ENCODE measurements at places on chromosomes 7 and 10.

DNA sequence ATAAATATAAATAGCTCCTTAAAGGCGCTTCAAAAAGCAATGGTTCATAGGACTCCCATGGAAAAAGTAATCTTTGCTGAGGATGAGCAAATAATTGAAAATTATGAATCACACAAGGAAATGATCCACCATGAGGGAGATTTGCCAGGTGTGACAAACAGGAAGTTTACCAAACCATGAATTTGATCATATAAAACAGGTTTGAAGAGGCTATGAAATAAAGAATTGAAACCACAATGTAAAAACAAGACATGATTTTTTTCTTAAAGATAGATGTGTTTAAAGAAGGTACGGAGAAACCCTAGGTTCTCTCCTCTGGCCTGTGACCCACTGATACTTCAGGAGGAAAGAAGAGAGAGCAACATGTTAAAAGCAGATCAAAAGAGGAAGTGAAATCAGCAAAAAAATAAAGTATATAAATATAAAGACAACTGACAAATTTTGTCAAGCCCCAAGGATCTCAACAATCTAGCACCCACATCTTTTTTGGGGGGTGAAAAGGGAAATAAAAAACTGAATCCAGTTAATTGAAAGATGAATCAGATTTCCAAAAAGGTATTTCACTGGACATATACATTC is 111.3 kb upstream of the ASAH2 start:
- peak; percentile 44 for DNase-seq

DNA sequence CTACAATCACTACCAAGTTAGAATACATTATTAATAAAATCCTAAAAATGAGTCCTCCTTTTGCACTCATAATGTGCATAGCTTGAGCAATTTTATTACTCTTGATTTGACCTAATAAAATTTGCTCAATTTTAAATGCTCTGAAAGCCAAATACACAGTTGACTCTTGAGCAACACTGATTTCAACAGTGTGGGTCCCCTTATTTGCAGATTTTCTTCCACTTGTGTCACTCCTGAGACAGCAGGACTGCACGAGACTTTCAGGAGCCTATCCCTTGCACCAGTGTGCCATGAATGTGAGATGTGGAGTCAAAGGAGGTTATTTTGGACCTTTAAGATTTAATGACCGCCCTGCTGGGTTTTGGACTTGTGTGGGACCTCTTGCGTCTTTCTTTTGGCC is 23.2 kb downstream of the RNF216 start:
- DNase-seq = no peak

DNA sequence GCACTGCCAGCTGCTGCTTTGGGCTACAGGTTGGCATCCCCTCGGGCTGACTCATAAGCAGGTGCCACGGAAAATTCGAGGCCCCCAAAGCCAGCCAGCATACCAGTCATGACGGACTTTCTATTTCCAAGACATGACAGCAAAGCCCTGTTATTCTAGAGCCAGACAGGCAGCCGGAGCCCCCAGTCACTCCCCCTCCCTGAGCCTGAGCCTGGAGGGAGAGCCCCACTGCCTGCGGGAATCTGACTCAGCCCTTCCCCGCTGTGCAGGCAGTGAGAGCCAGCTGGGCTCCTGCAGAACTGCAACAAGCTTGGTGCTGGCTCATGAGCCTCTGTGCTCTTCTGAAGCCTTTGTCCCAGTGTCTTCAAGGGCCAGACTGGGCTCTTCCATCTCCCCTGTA is 15.8 kb downstream of the BTBD16 start:
- DNase-seq = no peak

GRCh38 chr7:115293628-115294240 is 371.8 kb downstream of the MDFIC start:
- no peak for DNase-seq

GRCh38 chr7:2440608-2441245 is 35.5 kb downstream of the GRIFIN start:
- DNase-seq = no peak

GRCh38 chr7:148927123-148928045 is 43.3 kb upstream of the EZH2 start:
- no peak for DNase-seq

DNA sequence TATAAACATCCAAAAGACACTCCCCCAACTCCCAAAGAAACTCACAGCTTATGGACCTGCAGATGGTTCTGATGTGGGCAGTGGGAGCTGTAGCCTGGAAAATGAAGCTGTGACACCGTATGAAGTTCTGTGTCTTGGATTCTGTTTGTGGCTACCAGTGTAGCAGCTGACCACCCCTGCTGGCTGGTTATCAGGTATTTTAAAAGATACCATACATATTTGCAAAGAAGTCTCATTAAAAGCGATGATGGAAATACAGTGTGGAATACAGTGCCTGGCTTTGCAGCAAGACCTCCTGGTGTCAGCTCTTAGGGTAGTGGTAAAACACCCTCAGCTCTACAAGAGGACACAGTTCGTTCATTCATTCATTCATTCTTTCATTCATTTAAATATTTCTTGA is 194.3 kb upstream of the PRKCQ start:
- no peak for DNase-seq

- DNase-seq = peak; percentile 35
Measured at GRCh38 chr7:455110-455928, 64.3 kb downstream of the PDGFA start.

- no peak for DNase-seq
Measured at GRCh38 chr7:3194501-3195141, 106.4 kb upstream of the SDK1 start.

DNA sequence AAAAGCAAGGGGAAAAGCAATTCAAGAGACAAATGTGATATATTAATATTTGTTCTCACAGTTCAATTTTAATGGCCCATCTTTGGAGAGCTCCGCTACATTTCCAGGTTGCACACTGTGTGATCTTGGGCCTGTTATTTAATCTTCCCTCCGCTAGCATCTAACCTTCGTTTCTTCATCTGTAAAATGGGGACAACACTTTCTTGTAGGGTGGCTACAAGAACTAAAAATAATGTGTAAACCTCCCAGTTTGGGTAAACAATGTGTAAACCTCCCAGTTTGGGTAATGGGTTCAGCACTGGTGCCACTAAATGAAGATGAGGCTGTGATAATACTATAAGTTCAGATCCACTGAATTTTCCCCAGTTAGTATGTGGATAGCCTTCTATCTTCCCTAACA is 99.5 kb downstream of the CDK6 start:
- DNase-seq = no peak

DNA sequence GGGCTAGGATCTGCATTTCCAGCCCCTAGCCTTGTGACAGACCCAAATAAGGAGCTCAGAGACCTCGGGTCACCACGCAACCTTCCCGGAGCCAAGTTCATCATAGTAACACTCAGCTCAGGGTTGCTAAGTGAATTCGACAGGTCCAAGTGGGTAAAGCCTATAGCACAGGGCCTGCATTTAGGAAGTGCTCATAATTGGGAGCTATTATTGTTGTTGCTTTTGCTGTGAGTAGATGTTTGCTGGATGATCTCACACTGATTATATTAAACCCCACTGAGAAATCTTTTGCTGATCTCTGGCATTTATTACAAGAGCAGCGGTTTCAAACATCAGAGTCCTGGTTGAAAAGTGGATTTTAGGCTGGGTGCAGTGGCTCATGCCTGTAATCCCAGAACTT is 20.3 kb upstream of the SAR1A start:
- no peak for DNase-seq

GRCh38 chr7:70920876-70921275 is 211.1 kb upstream of the GALNT17 start:
- DNase-seq = no peak

DNA sequence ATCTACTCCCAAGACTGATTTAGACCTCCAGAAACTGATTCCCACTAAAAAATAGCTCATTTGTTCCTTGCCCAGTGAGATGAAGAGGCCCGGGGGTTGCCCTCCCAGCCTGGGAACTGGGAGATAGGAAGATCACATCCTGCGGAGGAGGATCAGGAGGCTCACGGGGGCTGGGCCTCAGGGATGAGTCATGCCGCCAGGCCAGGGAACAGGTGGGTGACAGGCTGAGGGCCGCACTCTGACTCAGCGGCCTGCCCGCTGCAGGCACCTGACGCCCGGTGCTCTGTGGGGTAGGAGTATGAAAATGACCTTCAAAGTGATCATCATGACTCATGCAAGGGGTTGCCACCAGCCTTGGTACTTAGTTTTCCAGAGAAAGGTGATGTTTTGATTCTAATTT is 104.5 kb upstream of the ZPBP start:
- no peak for DNase-seq

DNA sequence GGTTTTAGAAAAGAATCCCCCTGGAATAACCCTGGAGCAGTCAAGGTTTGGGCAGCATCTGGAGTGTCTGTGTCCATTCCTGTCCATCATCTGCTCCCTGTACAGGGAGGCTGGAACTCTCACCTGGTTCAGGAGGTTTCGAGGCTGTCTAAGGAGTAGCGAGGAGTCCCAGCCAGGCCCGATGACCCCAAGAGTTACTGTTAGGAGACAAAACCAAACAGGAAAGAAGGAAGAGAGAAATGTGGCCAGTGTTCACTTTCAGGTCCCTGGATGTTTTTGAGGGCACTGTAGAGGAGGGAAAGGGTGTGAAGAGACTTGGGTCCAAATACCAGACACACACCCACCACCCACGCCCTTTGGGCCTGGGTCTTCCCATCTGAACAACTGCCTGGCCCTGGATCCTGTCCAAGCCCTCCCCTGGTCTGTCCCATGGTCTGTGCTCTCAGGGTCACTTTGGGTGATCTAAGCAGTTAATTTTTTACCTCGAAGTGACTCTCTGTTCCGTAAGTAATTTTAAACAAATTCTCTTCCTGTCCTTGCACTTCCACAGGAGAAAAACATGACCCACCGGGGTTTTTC is 117.1 kb downstream of the ZMIZ1 start:
- DNase-seq = no peak

- no peak for DNase-seq
Measured at GRCh38 chr7:23234569-23235296, 11.8 kb upstream of the GPNMB start.

DNA sequence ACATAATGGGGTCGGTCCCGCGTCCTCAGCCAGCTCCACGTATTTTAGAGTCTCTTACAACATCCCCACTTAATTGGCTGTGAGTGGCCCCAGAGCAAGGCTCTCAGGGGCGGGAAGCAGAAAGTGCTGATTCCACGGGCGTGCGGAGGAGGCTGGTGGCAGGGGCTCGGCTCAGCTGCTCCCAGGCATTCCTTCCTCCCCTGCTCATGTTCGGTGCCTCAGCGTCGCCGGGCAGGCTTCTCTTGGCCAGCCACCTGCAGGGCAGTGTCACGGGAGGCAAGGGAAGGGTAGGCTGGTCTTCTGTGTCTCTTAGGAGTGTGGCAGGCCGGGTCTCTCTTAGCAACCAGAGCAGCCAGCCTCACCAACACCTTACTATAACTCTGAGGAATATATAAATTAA is 33.8 kb downstream of the IL15RA start:
- no peak for DNase-seq

DNA sequence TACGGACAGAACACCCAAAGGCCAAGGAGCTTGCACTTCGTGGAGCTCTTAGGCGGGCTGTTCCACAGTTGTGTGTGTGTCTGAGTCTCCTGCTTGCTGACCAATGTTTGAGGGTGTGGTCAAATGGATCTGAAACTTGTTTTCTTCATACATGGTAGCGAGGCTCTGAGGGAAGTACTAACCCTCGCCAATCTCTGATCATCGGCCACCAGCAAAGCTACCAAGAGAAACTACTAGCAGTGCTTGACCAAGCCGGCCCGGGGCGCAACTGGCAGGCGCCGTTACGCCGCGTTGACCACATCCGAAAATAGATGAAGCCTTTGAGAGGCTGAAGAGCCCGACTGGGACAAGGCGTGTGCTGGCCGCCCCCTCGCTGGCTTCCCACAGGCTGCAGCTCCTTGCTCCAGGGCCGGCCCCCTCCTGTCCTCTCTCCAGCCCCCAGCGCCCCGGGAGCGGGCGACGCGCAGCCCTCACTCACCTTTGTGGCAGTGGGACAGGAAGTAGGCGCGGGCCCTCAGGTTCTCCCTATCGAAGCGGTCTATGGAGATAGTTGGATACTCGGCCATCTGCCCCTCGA is 384 bp downstream of the DCLRE1C start:
- peak; percentile 61 for DNase-seq

GRCh38 chr10:70317943-70318318 is 34.1 kb upstream of the NPFFR1 start:
- no peak for DNase-seq

GRCh38 chr7:130989101-130989795 is 255.2 kb upstream of the KLF14 start:
- no peak for DNase-seq

GRCh38 chr10:107813451-107814162 is 649.1 kb upstream of the SORCS1 start:
- no peak for DNase-seq

GRCh38 chr7:107678110-107678753 is 17.6 kb downstream of the SLC26A4 start:
- no peak for DNase-seq

- peak; percentile 14 for DNase-seq
Measured at GRCh38 chr7:142301299-142301698, 43.4 kb upstream of the PRSS58 start.

- DNase-seq = no peak
Measured at GRCh38 chr7:146894927-146895326, 778.3 kb downstream of the CNTNAP2 start.

GRCh38 chr10:48448796-48449195 is 142.3 kb downstream of the MAPK8 start:
- DNase-seq = no peak

GRCh38 chr7:131004371-131004770 is 270.4 kb upstream of the KLF14 start:
- DNase-seq = peak; percentile 61

DNA sequence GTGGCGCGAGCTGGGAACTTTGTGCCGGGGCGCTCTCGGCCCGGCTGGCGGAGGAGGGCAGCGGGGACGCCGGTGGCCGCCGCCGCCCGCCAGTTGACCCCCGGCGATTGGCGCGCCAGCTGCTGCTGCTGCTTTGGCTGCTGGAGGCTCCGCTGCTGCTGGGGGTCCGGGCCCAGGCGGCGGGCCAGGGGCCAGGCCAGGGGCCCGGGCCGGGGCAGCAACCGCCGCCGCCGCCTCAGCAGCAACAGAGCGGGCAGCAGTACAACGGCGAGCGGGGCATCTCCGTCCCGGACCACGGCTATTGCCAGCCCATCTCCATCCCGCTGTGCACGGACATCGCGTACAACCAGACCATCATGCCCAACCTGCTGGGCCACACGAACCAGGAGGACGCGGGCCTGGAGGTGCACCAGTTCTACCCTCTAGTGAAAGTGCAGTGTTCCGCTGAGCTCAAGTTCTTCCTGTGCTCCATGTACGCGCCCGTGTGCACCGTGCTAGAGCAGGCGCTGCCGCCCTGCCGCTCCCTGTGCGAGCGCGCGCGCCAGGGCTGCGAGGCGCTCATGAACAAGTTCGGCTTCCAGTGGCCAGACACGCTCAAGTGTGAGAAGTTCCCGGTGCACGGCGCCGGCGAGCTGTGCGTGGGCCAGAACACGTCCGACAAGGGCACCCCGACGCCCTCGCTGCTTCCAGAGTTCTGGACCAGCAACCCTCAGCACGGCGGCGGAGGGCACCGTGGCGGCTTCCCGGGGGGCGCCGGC is 870 bp downstream of the FZD1 start:
- DNase-seq = peak; percentile 77

GRCh38 chr7:102107474-102108104 is 179.1 kb upstream of the SH2B2 start:
- DNase-seq = no peak

GRCh38 chr7:117581424-117581823 is 101.6 kb downstream of the CFTR start:
- DNase-seq = no peak

Measured in hematopoietic multipotent progenitor cell treated with erythropoietin and hydrocortisone succinate and interleukin-3 and kit ligand, for 6 days (in vitro differentiated cells).